Psoas muscle (tissue), 8 donors: ENCODE measurements at places on chromosomes 13 and 19. TPM values are rescaled to one million over a fixed set of nuclear protein-coding genes. Genes with fewer than 3 reads are reported as not detected.
A peak's percentile ranks its signal among the peaks of the same experiment; 100 is the strongest.

DNA sequence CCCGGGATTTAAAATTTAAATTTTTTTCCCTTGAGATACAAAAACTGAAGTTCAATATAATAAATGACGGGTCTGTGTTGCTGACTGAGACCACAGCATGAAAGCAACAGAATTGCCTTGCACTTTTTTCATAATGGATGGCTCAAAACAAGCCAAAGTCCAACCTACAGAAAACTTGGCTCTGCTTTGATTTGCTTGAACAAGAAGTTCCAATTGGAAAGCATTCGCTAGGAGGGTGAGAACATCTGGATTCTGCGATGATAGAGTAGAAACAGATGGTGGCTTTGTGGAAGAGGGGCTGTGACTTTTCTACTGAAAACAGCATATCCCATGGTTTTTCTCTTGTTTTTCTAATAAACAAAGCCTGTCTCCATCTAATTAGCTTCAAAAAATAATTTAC, 46.4 kb downstream of the THSD1 start:
- no peak for DNase-seq

GRCh38 chr13:106104281-106104901, 431.1 kb downstream of the EFNB2 start:
- no peak for DNase-seq

GRCh38 chr19:5144545-5145179, 175.7 kb downstream of the KDM4B start:
- DNase-seq = peak; percentile 19

LGALS4 gene
- 0.62 TPM for total RNA-seq

ZNF682 gene
- 0.79 TPM for total RNA-seq
